ENCODE measurements at places on chromosomes 16 and 17.

- DNase-seq, result no peak
Observed at GRCh38 chr16:22314661-22315626, 17.7 kb downstream of the POLR3E start.

GRCh38 chr16:47241061-47241460 is 97.3 kb upstream of the NETO2 start:
- DNase-seq, result no peak

GRCh38 chr17:39979893-39980350 is 685 bp upstream of the PSMD3 start:
- DNase-seq, result no peak

DNA sequence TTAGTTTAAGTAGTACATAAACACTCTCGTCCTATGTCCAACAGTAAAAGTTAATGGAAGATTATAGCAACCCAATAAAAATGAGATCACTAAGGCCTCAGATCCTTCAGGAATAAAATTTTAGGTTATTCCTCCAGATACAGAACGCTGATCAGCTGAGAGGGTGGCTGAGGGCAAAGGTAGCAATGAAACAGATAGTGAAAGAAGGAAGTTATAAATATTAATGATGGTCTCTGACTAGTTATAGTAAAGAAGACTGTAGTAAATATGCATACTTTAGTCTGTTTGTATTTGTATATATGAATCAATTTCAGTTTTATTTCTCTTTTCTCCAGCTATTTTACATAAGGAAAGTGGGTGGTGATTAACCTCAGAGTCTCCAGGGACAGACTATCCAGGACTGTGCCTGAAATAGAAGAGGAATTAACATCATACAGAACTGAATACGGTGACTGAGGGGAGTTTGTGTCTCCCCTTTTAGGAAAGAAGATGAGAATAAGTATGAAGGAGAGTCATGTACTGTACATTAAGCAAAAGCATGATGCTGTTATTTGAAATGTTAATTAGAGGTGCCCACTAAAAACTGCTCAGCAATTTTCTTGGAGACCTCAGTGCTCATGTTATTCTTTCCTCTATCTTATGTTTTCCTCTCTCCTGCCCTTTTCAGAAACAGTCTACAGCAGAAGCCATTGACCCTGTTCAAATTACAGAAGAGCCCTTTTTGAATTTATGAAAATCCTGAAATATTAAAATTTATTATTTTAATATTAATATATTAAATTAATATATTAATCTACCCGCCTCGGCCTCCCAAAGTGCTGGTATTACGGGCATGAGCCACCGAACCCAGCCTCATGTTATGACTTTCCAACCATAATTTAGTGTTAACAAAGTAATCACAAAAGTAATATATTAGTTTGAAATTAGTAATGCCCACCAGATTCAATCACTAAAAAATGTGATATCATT is 36.5 kb upstream of the DHRS7B start:
- DNase-seq, result no peak

GRCh38 chr16:3550851-3551847 is 26.1 kb downstream of the NLRC3 start:
- no peak for DNase-seq

DNA sequence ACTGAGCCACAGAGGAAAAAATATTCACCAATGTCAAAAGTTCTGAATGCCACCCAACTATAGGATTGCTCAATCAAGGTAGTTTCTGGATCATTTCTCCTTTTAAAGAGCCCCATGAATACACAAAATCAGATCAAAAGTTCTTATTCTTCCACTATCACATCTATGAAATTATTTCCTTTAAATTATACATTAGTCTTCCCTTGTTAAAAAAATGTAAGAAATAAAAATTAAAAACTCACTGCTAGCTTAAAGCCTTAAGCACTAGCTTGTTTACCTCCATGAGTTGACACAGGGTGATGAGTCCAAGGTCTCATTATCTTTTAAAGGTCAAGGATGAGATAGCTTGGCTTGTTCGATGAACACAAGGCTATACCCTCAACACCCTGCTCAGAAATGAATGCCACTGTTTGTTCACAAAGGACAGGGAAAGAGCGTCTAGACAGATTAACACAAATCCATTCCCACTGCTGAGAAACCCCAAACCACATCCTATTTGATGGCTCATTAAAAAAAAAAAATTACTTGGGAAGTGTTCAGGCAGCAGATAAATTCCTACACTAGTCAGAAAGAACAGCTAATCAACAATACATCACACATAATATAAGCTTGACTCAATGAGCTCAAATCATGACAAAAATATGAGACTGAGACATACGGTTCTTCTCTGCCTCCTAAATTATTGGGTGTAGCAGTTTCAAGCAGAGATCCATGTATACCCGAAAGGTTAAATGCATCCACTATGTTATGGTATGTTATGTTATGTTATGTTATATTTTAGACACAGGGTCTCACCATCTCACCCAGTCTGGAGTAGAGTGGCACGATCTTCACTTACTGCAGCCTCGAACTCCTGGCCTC is 118.9 kb downstream of the PARN start:
- no peak for DNase-seq

GRCh38 chr17:78588258-78589030 is 11.2 kb upstream of the DNAH17 start:
- no peak for DNase-seq

GRCh38 chr17:72458301-72458700 is 337.5 kb downstream of the SOX9 start:
- no peak for DNase-seq

DNA sequence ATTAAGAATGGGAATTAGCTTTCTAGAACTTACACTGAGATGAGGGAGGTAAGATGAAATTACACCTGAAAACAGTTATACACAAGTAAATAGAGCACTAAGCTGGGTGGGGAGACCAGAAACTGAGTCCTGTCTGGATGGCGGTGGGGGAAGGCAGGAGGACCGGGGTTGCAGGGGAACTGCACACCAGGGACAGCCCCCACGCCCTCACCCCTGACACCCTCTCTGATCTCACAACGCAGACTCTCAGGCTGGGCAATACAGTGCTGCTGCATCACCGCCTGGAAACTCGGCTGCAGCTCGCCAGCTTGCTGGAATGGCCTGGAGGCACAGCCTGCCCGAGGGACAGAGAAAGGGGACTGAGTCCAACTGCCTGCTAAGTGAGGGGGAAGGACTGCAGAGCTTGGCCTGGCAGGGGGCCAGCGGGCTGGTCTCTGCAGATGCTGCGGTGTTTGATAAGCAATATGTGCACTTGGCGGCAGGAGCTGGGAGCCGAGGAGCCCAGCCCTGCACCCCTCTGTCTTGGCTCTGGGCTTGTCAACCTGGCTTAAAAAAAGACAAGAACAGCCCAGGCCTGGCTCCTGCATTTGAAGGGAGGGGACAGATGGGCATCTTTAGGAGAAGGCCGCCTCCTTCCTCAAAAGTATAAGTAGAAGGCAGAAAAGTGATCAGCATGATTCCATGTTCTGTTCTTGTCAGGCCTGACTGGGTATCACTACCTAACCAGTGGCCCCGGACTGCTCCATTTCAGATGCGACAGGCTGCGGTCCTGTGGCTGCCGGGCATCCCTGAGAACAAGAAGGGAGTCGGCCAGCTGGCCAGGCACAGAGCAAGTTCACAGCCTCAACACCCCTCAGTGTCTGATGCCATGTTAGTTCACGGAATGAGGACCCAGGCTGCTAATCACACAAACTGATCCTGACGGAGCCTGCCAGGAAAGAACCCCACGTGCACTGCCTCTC is 30.2 kb downstream of the SPHK1 start:
- no peak for DNase-seq

- DNase-seq, result no peak
Observed at GRCh38 chr17:69581061-69581961, 166.8 kb downstream of the MAP2K6 start.

- DNase-seq, result no peak
Observed at GRCh38 chr17:81635431-81635830, 1.5 kb downstream of the NPLOC4 start.

DNA sequence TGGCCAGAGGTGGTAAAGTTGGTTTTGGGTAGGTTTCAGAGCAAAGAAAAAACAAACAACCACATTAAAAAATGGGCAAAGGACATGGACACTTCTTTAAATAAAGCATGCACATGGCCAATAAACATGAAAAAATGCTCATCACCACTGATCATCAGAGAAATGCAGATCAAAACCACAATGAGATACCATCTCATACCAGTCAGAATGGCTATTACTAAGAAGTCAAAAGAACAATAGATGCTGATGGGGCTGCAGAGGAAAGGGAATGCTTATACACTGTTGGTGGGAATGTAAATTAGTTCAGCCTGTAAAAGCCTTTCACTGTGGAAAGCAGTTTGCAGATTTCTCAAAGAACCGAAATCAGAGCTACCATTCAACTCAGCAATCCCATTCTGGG is 598.4 kb upstream of the SOX9 start:
- DNase-seq, result no peak

- no peak for DNase-seq
Observed at GRCh38 chr16:23692190-23692837, 13.6 kb downstream of the PLK1 start.

GRCh38 chr17:2949469-2950044 is 113.8 kb downstream of the OR1D5 start:
- no peak for DNase-seq

GRCh38 chr16:80806927-80807340 is 2.5 kb upstream of the CDYL2 start:
- DNase-seq, result peak; percentile 11

DNA sequence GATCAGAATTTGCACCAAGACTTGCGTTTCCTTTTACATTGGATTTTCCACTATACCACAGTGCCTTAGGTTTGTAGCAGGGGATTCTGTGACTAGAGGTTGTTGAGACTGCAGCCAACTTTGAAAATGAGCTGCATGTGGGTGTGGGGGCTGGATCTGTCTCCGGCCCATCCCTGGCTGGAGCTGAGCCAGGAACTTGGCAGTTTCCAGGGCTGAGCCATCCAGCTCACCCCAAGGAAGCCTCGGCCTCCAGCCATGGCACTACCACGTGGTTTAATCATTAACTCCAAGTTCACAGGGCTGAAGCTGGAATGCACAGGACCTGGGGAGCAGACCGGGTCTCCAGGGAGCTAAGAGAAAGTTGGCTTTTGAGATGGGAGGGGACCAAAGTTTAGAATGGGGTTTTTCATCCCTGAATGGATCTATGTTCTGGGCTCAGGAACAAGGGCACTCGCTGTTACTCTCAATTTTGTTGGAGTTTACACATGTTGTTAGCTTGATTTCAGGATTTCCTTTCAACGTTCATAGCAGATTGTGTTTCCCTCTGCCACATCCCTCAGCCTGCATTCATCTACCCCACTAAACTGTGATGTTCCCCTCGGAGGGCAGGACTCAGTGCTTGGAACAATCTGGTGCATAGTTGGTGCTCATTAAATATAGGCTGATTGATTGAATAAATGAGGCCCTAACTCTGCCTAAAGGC is 42.3 kb upstream of the HNF1B start:
- no peak for DNase-seq

DNA sequence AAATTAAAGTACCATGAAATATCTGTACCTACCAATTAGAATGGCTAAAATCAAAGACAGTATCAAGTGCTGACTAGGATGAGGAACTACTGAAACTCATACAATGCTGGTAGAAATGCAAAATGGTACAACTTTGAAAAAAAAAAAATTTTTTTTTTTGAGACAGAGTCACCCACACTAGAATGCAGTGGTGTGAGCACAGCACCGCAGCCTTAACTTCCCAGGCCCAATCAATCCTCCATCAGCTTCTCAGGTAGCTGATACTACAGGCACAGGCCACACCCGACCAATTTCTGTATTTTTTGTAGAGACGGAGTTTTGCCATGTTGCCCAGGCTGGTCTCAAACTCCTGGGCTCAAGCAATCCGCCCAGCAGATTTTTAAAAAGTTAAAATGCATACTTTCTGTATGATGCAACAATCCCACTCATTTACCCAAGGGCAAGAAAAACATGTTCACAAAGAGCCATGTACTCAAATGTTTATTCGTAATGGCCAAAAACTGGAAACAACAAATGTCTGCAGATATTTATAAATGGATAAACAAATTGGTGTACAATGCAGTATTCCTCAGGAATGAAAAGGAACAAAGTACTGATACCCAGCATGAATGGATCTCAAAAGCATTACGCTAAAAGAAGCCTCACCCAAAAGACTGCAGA is 8.7 kb downstream of the SMURF2 start:
- DNase-seq, result no peak

DNA sequence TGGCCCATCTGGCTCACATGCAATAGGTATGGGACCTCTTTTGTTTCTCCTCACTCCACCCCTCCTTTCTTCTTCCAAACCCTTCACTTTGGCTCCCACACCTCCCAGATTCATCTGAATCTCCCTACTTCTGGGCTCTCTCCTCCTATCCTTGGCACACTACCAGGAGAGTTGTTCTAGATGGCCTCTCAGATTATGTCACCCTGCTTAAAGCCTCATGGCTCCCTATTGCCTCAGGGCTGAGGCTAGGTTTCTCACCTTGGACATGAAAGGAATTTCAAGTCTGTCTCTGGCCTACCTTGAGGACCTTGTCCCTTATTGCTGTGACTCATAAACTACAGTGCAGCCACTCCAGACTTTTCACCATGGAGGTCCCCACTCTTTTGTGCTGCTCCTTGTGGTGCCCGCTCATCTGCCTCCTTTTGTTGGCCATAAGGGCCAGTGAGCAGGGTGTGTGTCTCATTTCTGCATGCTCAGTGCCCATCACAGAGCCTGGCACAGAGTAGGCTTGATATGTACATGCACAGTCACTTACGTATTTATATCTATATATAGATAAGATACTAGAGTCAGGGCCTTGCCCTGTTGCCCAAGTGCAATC is 1.0 kb upstream of the MFAP4 start:
- DNase-seq, result no peak

GRCh38 chr17:74768763-74769114 is 7.4 kb downstream of the NAT9 start:
- no peak for DNase-seq

- no peak for DNase-seq
Observed at GRCh38 chr16:88893127-88893968, 26.9 kb upstream of the PABPN1L start.

GRCh38 chr16:4351880-4352279 is 759 bp upstream of the PAM16 start:
- DNase-seq, result no peak

DNA sequence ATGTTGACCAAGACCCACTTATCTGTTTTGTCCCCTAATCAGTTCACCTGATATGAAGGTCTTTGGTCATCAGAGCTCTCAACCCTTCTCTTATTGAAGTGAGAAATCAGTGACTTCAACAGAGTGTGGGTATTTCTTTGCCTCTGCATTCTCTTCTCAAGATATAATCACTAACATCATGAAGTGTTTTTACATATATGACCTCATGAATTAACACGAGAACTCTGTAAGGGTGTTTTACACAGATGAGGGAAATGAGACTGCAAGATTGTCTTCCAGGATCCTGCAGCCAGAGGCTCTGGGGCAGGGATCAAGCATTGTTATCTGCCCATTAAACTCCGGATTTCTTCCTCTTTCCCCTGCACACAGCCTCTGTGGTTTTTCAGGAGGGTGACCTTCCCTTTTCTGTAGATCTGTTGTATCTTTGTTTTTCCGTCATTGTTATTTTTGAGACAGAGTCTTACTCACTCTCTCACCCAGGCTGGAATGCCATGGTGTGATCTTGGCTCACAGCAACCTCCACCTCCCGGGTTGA is 22.7 kb downstream of the LCMT1 start:
- DNase-seq, result no peak

GRCh38 chr17:44272321-44272951 is 4.5 kb upstream of the SLC4A1 start:
- no peak for DNase-seq

GRCh38 chr16:81645266-81645694 is 133.8 kb upstream of the PLCG2 start:
- no peak for DNase-seq
